SW480 (cell line): ENCODE measurements at places on chromosomes 5 and 9.

- no peak for DNase-seq
Observed at GRCh38 chr9:36937951-36938350, 96.1 kb downstream of the PAX5 start.

- no peak for DNase-seq
Observed at GRCh38 chr9:87076825-87077224, 129.5 kb upstream of the GAS1 start.

GRCh38 chr5:91420879-91421278, 37.8 kb upstream of the ARRDC3 start:
- DNase-seq = no peak

DNA sequence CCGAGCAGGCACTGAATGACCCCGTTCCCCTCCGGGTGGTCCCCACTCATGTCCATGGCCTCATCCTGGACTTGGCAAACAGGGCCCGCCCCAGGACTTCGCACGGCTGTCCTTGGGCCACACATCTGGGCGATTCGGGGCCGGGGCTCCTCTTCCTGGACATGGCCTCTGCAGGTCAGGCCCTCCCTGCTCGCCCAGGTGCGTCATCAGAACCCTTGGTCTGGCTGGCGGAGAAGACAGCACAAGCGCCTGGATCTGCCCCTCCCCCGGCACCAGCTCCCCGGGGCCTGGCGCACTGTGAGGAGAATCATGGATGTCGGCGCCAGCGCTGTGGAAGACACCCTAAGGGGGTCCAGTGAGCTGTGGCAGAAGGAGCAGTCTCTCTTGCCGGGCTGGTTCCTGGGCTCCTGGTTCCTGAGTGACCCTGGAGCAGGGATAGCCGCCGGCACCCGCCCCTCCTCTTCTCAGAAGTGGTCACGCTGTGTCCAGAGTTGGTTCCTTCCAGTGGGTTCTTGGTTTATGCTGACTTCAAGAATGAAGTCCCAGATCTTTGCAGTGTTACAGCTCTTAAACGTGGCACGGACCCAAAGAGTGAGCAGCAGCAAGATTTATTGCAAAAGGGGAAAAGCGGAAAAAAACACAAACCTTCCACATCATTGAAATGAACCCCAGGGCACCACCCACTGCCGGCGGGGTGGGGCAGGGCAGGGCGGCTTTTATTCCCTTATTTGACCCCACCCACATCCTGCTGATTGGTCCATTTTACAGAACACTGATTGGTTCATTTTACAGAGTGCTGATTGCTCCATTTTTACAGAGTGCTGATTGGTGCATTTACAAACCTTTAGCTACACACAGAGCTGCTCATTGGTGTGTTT, 25.9 kb upstream of the SLC12A7 start:
- DNase-seq = no peak

DNA sequence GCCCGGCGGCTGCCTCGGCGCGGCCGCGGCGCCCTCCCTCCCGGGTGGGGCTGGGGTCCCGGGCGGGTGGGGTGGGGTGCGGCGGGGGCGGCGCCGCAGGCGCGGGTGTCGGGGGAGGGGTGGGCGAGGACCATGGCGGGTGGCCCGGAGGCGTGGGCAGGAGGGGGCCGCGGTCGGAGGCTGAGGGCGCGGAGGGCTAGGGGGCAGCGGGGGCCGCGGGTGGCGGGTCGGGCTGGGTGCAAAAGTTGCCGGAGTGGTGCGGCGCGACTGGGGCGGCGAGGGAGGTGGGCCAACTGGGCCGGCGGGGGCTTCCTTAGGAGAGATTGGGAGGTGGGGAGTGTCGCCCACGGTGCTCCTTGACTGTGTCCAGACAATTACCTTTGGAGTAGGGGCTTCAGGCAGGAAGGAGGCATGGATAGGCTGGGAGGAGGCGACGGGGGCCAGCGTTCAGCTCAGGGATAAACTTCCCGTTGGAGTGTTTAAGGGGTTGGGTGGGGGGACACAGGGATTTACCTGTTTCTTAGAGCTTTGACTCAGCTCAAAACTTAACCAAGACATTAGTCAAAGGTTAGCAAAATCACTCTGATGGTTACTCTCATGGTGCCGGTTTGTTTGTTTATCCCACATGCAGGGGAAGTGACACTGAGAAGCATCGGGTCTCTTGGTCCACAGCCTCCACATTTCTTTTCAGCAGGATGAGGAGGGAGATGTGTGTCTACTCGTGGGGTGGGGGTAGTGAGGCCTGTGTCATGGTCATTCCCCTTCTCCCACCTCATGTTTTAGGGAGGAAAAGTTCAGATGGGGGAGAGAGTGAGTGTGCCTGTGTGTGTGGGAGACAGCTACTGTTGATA, 859 bp downstream of the CSNK1G3 start:
- DNase-seq = peak; percentile 33

DNA sequence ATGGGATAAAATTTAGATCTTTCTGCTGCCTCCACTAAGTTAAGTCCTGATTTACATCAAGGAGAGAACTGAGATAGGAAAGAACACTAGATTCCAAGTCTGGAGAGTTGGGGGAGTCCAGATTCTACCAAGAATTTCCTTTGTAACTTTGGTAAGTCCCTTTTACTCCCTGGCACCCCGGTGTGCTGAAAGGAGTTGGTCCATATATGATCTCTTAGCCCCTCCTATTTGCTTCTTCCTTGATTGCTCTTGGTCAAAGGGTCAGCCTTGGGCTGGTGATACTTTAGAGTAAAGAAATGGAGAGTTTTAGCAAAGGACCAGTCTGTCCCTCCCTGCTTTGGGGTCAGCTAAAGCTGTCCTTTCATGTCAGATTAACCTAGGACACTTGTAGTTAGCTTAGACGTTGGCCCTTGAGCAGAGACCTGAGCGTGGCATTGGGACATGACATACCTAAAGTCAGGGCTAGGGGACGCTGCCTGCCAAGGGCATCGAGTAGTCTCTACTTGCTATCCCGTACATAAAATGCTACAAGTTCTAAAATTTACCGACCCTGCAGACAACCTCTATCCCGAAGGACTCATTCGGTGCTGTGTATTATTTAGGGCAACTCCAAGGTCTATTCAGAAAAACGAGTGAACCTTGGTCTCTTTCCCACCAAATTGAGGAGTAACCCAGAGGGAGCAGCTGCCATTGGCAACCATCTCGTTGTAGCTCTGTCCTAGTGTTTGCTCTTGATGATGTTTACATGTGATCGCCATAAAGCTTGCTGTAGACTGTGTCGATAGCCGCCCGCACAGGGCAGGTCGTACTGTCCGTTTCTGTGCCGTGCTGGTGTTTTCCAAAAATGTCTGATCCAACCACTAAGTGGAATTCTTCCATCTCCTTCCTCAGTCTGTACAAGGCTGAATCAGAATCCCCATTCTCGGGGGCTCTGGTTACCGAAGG, 94.4 kb downstream of the PDE6A start:
- no peak for DNase-seq

DNA sequence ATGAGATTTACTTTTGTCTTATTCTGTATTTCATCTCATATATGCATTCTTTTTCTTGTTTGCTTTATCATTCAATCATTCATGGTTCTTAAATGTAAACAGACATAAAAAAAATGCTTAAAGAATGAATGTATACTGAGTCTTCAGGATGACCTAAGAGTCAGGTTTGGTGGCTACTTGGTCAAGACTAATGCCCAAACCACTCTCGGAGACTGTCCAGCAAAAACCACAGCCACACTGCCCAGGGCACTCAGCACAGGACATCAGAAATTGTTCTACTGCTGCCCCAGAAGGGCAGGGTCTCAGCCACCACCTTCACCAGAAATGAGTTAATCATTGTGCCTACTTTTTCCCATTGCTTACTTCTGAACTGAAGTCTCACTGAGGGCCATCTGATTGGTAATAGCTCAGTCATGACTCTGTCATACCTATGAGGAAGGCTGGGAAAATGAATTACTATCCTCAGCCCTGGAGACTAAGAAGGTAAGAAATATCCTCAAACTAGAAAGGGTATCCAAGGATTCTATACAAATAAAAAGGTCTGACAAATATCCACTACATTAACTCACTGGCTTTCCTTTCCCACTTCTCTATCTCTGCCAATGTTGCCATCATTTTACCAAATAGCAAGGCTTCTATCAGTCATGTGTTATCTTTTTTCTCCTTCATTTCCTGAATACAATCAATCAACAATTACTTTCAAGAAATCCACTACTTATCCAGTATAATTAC, 236.1 kb downstream of the CETN3 start:
- no peak for DNase-seq

GRCh38 chr5:16975950-16976624, 40.0 kb upstream of the MYO10 start:
- no peak for DNase-seq

- no peak for DNase-seq
Observed at GRCh38 chr9:127384016-127384730, 12.8 kb upstream of the SLC2A8 start.

- DNase-seq = no peak
Observed at GRCh38 chr9:137136881-137137607, 1.9 kb upstream of the GRIN1 start.

GRCh38 chr9:120424248-120424647, 155.7 kb downstream of the CDK5RAP2 start:
- no peak for DNase-seq

DNA sequence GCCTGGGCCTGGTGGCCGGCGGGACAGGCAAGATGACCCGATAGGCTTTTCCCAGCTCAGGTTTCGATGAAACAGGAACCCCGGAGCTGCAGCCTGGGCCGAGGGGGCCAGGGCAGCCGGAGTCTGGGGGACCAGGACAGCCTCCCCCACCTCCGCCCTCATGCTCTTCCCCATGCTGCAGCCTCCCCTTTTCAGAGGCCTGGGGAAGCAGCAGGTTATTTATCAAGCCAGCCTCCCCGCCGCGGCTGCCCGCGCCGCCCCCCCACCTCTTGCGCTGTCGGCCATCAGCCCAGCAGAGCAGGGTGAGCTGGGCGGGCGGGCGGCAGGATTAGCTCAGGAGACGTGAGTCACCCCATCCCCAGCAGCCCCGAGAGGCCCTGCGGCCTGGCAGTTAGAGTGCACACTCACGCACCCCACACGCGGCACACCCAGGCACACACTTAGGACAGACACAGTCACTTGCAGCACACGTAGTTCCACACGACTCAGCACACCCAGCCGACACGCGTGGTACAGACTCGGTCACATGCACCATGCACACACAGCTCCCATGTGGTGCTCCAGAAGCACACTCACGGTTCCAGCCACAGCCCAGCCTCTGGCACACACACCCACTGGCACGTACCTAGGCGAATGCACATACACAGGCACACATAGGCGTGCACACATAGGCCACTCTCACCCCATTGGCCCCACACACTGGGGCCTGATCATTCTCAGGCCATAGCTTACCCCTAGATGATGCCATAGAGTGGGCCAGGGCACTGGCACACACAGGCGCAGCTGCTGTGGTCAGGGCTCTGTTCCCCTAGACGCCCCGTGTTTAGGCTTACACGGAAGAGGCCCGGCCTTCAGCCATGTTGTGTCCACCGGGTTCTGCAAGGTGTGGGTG, 13.0 kb downstream of the CXXC5 start:
- DNase-seq = peak; percentile 93

DNA sequence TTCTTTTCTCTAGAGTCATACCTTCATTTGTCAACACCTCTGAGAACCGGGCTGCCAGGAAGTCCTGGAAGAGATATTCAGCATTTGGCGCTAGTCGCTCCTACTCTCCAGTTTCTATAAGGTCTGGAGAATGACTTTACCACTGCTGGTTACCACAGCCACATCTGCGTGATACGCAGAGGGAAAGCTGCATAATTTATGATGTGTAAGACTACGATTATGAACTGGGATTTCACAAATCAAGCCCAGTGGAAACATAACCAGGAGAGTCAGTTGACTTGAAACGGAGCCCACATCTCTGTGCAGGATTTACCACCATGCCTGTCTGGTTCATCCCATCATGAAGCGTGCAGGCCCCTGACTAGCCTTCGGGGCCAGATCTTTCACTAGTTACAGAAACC, 72.6 kb downstream of the FGF1 start:
- DNase-seq = no peak

- peak; percentile 65 for DNase-seq
Observed at GRCh38 chr5:16546732-16547131, 70.1 kb downstream of the RETREG1 start.

- DNase-seq = no peak
Observed at GRCh38 chr9:99222416-99223270, 561 bp downstream of the SEC61B start.

DNA sequence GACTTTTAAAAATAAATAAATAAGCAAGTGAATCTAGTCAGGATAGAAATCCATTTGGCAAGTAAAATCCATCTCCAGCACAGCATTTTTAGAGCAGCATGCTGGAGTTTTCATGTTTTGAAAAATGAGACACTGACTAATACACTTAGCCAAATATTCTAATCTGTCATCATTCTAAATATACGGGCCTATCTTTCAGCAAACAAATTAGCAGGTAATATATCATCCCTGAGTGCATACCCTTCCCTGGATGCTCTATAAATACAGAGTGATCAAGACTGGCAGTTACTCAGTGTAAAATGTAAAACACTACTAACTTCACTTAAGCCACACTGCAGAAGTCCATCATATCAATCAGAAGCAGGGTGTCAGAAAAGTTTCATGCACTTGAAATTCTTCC, 58.4 kb downstream of the MLLT3 start:
- DNase-seq = no peak

DNA sequence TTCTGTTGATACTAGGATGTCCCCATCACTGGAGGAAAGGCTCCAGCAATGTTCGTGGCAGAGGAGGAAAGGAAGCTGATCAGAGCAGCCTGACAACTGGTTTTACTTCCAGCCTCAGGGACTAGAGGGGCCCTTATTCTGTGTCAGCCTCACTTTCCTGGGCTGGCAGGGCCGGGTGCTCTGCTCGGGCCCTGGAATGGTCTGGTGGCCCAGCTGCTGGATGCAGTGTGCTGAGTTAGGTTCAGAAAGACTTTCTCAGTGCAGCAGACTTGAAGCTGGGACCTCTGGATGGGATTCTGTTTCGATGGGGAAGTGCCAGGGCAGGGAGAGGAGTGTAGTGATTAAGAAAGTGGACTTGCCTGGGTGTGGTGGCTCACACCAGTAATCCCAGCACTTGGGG, 81.0 kb downstream of the MACROH2A1 start:
- DNase-seq = no peak

DNA sequence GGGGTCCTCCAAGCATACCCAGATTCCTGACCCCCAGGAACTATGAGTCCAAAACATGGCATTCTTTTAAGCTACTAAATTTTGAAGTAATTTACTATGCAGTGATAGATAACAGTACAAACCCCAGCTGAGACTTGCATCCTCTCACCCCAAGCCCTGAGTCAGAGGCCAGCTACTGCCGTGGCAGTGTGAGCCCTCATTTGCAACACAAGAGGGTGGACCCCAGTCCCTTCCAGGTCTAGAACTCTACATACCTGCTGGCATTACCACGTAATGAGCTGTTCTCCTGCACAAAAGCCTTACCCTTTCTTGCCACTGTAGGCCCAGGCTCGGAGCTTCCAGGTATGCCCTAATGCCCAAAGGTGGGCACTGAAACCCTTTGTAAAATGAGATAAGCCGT, 108.6 kb upstream of the ERCC6L2 start:
- DNase-seq = no peak
